Endodermal cell (in vitro differentiated cells): ENCODE measurements at places on chromosomes 12 and 14. TPM values are rescaled to one million over a fixed set of nuclear protein-coding genes. Genes with fewer than 3 reads are reported as not detected.
A peak's percentile ranks its signal among the peaks of the same experiment; 100 is the strongest.

DNA sequence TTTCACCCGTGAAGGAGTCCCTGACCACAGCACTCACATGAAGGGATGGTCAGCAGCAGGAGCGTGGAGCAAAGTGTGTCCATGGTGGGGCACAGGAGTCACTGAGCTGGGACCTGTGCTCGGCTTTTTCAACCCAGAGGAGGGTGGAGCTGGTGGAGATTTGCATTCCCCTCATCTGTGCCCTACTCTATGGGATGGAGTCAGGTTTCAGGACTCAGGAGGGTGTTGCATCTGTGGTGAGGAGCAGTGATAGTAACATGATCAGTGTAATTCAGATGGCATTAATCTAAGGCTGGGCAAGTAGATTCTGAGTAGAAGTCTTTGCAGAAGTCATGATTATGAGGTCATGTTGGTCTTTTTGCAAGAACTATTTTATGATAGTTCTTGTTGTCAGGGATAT, 511.9 kb downstream of the TMEM121 start:
- no peak for DNase-seq
- H3K4me3 ChIP-seq, result no peak overlapping the region
- no peak overlapping the region for H3K27ac ChIP-seq

The SLC6A15 gene
- 4.2 to 6.3 TPM (median 6.0 TPM) in 3 replicates for total RNA-seq

- H3K4me3 ChIP-seq, result no peak overlapping the region
- no peak for DNase-seq
- no peaks in the 10 kb centered on the region for H3K4me1 ChIP-seq
- H3K36me3 ChIP-seq, result peaks cover 12% of the 10 kb centered on the region
- H3K27ac ChIP-seq, result no peak overlapping the region
Observed at GRCh38 chr14:73311708-73312030, 74.4 kb downstream of the PAPLN start.

DNA sequence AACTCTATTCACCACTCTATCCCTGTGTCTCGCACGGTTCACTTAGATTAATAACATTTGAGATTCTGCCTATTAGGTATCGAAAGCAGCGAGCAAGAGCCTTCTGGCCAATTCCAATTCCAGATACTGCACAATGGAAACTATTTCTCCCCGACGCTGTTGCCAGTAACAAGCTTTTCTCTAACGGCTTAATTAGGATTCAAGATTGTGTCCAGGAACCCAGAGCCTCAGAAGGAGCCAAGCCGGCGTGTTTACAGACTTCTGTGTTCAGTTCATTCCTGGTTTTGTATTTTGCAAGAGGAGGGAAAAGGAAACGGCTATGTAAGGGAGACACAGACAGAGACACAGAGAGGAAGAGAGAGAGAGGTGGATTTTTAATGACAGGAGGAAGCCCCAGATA, 185.6 kb downstream of the DICER1 start:
- H3K27me3 ChIP-seq, result no peaks in the 10 kb centered on the region
- H3K4me1 ChIP-seq, result no peaks in the 10 kb centered on the region

- H3K4me1 ChIP-seq, result peaks cover 18% of the 10 kb centered on the region
- peak; percentile 53 for DNase-seq
- peaks cover 43% of the 10 kb centered on the region for H3K36me3 ChIP-seq
- peak overlapping the region; percentile 92 for H3K27ac ChIP-seq
Observed at GRCh38 chr12:6334940-6335450, 6.9 kb downstream of the TNFRSF1A start.

DNA sequence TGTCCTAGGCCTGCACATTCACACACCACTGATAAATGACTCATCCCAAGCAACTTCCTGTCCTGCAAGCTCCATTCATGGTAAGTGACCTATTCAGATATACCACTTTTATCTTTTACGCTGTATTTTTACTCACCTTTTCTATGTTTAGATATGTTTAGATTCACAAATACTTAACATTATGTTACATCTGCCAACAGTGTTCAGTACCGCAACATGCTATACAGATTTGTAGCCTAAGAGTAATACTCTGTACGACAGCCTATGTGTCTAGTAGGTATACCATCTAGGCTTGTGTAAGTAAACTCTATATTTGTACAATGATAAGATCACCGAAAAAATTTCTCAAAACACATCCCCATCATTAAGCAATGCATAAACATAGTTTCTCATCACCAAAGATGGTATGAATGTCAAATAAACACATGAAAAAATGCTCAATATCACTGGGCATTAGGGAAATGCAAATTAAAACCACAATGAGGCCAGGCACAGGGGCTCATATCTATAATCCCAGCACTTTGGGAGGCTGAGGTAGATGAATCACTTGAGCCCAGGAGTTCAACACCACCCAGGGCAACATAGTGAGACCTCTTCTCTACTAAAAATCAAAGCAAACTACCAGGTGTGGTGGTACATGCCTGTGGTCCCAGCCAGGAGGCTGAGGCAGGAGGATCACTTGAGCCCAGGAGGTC, 20.7 kb downstream of the ATXN2 start:
- H3K27me3 ChIP-seq, result no peaks in the 10 kb centered on the region
- H3K4me1 ChIP-seq, result no peaks in the 10 kb centered on the region
- no peak overlapping the region for H3K4me3 ChIP-seq
- H3K27ac ChIP-seq, result no peak overlapping the region
- peaks cover 9% of the 10 kb centered on the region for H3K36me3 ChIP-seq
- DNase-seq, result no peak

DNA sequence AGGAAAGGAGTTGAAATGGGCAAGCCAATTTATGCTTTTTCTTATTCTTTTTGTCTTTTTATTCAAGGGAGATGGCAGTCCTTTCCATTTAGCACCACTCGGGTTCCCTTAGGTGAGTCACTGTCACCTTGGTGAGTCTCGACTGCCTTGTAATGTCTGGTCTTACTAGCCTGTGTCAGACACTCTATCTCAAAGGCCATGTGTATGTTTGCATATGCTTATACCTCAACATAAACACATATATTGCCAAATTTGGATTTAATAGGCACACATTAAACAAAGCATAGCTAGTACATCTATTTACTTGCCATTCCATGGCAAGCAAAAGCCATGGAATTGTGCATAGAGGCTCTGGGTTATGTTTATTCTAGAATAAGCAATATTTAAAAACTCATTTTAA, 624.9 kb upstream of the FOXG1 start:
- no peaks in the 10 kb centered on the region for H3K36me3 ChIP-seq
- peaks cover 5% of the 10 kb centered on the region for H3K4me1 ChIP-seq
- H3K27me3 ChIP-seq, result no peaks in the 10 kb centered on the region
- DNase-seq, result no peak
- H3K27ac ChIP-seq, result no peak overlapping the region
- no peak overlapping the region for H3K4me3 ChIP-seq

DNA sequence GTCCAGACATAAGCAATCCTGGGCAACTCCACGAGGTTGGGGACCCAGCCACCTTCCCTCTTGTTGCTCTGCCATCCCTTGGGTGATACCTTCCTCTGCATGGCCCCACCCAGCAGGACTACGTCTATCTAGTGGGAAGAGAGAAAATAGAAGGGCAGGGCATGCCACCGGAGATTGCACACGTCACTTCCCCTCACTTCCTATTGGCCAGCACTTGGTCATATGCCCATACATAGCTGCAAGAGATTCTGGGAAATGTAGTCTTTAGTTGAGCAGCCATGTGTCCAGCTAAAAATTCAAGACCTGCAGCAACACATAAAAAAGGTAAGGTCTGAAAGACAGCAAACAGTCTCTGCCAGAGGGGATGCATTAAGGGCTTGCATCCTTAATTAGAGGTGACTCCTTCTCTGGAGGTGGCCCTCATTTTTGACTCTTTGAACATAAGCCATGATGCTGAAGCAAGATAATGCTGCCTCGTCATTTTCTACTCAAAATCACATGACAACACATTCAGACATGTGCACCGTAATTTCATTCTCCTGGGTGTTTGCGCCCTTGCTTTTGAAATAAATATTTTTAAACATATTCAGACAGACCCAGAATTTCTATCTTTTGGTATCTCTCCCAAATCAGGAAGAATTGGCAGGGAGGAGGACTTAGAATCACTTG, 91.8 kb upstream of the PWP1 start:
- no peak overlapping the region for H3K4me3 ChIP-seq
- no peaks in the 10 kb centered on the region for H3K4me1 ChIP-seq
- H3K27me3 ChIP-seq, result no peaks in the 10 kb centered on the region
- no peaks in the 10 kb centered on the region for H3K36me3 ChIP-seq
- DNase-seq, result peak; percentile 63

DNA sequence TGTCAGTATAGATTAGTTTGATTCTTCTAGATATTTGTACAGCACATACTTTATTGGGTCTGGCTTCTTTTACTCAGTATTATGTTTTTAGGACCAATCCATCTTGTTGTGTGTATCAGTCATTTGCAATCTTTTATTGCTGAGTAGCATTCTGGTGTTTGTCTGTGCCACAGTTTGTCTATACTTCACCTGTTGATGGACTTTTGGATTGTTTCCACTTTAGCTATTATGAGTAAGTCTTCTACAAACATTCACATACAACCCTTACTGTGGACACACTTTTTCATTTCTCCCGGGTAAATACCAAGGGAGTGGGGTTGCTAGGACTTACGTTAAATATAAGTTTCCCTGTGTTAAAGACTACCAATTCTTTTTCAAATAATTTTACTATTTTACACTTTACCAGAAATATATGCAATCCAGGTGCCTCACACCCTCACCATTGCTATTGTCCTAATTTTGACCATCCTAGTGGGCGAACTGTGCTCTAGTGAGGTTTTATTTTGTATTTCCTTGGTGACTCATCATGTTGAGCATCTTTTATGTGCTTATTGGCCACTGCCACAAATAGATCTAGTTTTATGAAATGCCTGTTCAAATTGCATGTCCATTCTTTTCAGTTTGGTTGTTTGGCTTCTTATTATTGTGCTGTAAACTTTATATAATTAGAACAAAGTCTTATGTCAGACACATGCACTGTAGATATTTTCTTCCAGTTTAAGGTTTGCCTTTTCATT, 304.7 kb upstream of the TMTC1 start:
- H3K27me3 ChIP-seq, result no peaks in the 10 kb centered on the region
- no peak for DNase-seq

DNA sequence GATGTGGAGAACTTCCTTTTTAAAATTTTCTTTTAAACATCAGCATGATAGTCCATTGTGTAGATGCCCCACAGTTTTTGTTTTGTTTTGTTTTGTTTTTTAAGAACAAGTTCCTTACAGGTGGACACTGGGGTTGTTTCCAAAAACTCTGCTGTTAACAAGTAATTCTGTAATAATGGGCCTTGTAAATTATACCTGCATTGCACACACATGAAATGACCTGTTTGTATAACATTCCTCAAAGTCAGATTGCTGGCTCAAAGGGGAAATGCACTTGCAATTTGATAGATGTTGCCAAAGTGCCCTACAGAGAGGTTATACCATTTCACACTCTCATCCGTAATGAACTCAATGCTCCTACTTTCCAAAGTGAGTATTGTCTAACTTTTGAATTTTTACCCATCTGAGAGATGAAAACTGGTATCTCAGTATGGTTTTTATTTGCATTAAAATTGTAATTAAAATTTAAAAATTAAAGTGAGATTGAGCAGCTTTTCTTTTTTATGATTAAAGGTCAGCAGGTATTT, 89.2 kb downstream of the SPPL3 start:
- no peak overlapping the region for H3K27ac ChIP-seq
- no peak overlapping the region for H3K4me3 ChIP-seq
- peaks cover 2% of the 10 kb centered on the region for H3K4me1 ChIP-seq
- H3K36me3 ChIP-seq, result peaks cover 9% of the 10 kb centered on the region
- no peaks in the 10 kb centered on the region for H3K27me3 ChIP-seq

DNA sequence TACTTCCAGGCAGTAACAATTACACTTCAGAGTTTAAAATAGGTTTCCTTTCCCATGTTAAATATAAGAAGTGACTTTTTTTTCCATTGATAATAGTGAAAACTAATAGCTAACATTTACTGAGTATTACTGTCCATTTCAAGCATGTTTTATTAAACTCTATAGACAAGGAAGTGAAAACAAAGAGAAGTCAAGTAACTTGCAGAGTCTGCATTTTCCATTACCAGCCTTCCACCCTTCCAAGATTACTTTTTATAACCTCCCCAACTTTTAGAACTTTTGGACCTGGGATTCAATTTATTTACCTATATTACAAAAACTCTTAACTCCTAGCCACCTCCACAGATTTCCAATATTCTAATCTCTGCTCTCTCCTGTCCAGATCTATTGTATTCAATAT, 67.7 kb downstream of the SEC23A start:
- H3K27me3 ChIP-seq, result no peaks in the 10 kb centered on the region
- DNase-seq, result no peak
- H3K4me3 ChIP-seq, result no peak overlapping the region
- no peak overlapping the region for H3K27ac ChIP-seq

The ZNF740 gene
- total RNA-seq, result 46.8 to 63.3 TPM (median 54.6 TPM) in 3 replicates

- H3K4me3 ChIP-seq, result no peak overlapping the region
- peaks cover 17% of the 10 kb centered on the region for H3K36me3 ChIP-seq
- H3K27ac ChIP-seq, result no peak overlapping the region
- no peaks in the 10 kb centered on the region for H3K4me1 ChIP-seq
Observed at GRCh38 chr12:12171991-12172511, 94.8 kb downstream of the LRP6 start.

DNA sequence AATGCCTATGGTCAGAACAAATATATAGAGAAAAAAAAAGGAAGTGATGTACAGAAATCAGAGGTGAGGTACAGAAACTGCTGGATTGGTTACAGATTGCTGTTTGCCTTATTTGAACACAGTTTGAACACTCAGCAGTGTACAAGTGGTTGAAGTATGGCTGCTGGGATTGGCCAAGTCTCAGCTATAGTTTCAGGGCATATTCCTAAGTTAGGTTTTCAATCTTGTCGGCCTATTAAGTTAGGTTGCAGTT, 146.4 kb downstream of the LLPH start:
- no peaks in the 10 kb centered on the region for H3K36me3 ChIP-seq
- no peak for DNase-seq

- DNase-seq, result peak; percentile 11
- no peak overlapping the region for H3K27ac ChIP-seq
- no peak overlapping the region for H3K4me3 ChIP-seq
- H3K27me3 ChIP-seq, result no peaks in the 10 kb centered on the region
- H3K4me1 ChIP-seq, result no peaks in the 10 kb centered on the region
Observed at GRCh38 chr14:105890474-105891220, 364.3 kb downstream of the TMEM121 start.

The BMP4 gene
- total RNA-seq, result 13.0 and 13.5 TPM in 2 replicates

GRCh38 chr14:72952171-72952570, 25.9 kb downstream of the DCAF4 start:
- no peaks in the 10 kb centered on the region for H3K4me1 ChIP-seq
- H3K27ac ChIP-seq, result no peak overlapping the region
- peaks cover 32% of the 10 kb centered on the region for H3K36me3 ChIP-seq
- DNase-seq, result no peak
- no peaks in the 10 kb centered on the region for H3K27me3 ChIP-seq
- H3K4me3 ChIP-seq, result no peak overlapping the region

GRCh38 chr14:83908419-83908818, 1621.5 kb upstream of the FLRT2 start:
- H3K27ac ChIP-seq, result no peak overlapping the region
- DNase-seq, result no peak

The ART4 gene
- not detected in 2 replicates for total RNA-seq
